ENCODE measurements at places on chromosomes 2 and 18.

DNA sequence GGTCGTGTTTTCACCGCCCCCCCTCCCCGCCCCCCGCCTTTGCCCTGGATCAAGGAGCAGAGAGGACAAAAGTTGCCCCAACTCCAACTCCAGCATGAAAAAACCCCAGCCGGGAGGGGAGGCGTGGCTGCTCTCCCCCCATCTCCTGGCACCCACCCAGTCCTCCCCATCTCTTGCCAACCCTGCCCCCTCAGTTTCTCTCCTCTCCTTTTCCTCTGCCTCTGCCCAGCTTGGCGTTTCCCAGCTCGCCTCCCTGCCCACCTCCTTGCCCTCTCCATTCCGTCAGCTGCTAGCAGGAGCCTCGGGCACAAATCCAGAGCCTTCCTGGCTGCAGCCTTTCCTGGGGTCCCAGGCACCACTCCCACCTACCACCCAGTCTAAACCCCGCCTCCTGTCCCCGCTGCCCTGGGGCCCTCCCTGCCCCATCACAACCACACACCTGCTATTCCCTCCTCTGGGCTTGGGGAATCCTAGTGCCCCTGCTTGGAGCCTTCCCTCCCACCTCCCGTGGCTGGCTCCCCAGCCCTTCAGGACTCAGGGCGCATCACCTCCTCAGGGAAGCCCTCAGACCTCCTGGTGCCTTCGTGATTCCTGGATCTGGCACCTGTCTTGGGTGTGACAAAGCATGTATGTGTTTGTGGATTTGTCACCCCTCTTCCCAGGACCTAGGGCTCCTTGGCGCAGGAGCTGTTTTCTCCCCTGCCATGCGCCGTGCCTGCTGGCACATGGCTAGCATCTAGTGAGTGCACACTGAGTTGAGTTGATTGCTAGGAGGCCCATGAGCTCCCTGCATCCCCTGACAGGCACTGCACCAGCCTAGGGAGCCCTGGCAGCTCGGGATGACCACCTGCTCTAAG, 209.1 kb downstream of the TFCP2L1 start:
- DNase-seq, result no peak

DNA sequence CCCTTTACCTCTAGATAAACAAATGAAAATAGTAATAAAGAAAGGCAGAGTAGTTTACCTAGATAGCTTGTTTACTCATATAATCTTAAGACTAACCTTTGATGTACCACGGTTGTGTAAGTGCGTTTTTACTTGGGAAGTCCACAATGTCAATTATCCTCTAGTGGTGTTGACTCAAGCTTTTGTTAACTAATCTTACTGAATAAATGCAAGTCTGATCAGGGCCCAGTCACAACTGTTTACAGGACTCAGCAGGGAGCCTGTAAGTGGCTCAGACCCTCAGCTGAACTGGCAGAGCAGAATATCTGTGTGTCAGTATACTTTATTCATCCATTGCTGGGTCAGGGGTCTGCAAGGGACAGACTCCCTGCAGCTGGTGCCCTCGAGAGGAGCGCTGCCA, 98.1 kb upstream of the ACAA2 start:
- peak; percentile 73 for DNase-seq

GRCh38 chr2:240479111-240479501, 43.6 kb downstream of the GPC1 start:
- no peak for DNase-seq

DNA sequence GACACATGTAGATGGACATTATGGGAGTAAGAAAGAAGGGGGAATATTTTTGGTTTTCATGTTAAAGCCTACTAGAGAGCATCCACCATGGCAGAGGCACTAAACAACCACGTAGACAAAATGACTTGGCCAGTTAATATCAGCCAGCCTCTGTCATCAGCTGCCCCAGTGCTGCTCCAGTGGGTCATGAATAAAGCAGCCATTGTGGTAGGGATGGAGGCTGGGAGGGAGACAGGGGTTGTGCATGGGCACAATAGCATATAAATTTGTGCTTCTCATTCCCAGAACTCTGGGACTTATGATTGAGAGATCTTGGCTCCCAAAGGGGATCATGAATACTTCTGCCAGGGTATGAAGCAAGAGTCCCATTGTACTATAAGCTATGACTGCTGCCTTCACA, 31.1 kb upstream of the CXCR4 start:
- DNase-seq, result no peak

GRCh38 chr2:69013840-69014821, 1.2 kb downstream of the ANTXR1 start:
- DNase-seq, result no peak

DNA sequence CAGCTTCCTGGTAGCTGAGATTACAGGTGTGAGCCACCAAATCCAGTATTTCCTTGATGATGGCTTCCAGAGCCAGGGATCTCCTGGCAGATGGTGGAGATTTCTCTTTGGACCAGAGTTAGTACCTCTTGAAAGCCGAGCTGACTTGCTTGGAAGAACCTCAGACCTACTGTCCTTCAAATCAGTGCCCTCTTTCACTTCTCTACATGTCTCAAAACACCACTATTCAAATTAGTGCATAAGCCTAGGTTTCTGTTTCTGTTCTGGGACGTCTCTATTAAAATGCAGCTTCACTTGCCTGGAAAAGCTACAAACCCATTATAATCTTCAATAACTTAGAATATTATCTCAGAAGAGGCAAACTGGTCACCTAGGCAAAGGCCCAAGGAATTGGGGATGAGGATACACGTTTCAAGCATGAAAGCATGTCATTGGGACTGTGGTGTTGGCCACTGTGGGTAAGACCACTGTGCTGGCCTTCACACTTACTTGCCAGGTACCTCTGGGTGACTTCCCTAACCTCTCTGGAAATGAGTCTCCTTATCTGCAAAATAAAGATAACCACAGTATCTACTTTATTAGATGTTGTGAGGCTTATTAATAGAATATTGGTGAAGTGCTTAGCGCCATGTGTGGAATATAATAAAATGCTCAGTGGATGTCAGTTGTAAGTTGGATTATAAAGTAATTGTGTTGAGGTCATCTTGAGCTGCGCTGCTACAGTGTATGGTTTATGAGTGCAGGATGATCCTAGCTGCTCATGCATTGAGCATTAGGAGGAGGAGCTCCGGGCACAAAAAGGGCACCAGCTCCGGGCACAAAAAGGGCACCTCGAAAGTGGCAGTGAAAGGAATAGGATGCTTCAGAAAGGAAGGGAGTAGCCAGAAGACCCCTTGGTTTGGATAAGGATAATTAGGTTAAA, 84.5 kb downstream of the DOCK10 start:
- no peak for DNase-seq

GRCh38 chr2:230358305-230358704, 31.3 kb downstream of the SP140L start:
- no peak for DNase-seq

- DNase-seq, result no peak
Observed at GRCh38 chr2:97983134-97983533, 12.6 kb downstream of the TMEM131 start.

GRCh38 chr2:190961918-190962487, 52.0 kb downstream of the STAT1 start:
- DNase-seq, result no peak

- DNase-seq, result no peak
Observed at GRCh38 chr2:144776766-144777165, 256.8 kb upstream of the ZEB2 start.

- DNase-seq, result no peak
Observed at GRCh38 chr2:213279971-213280370, 4.3 kb upstream of the SPAG16 start.

DNA sequence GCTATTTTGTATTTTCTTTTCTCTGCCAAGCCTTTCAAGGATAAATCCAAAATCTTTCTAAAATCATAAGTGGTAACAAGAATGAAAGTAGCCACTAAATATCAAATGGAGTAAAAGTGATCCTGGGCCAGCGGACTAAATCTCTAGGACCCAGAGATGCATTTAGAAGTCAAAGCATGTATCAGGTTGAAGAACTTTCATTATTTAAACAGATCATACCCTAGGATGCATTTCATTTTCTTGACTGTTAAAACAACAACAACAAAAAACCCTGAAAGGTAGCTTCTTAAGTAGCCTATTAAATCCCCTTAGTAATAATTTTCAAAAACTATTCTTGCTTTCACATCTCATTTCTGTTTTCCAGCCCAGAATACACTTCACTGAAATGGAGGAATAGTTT, 4.8 kb upstream of the POU3F3 start:
- DNase-seq, result no peak

- DNase-seq, result peak; percentile 97
Observed at GRCh38 chr2:103448495-103448894, 686.7 kb downstream of the TMEM182 start.

- DNase-seq, result no peak
Observed at GRCh38 chr2:79041032-79041448, 15.5 kb downstream of the REG3G start.

DNA sequence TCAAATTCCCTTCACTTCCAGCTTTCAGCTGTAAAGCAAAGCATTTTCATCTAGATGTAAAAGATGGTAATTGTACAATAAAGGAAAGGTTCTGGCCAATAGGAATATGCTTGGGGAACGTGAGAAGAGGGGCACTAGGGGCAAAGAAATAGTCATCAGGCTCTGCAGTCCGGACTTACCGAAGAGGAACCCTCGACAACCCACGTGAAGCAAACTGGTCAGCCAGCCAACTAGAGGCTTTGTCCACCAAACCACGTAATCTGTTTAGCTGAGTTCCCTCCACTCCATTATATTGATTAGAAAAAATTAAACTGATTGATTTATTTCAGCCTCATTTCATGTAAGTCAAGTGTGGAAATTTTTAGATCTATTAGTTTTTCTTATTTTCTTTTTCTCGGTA, 300.4 kb upstream of the FANCL start:
- no peak for DNase-seq

GRCh38 chr18:26335571-26336487, 109.6 kb downstream of the TAF4B start:
- no peak for DNase-seq

GRCh38 chr2:191115804-191116203, 35.0 kb downstream of the STAT4 start:
- DNase-seq, result no peak

GRCh38 chr2:176126929-176127773, 2.4 kb upstream of the HOXD8 start:
- peak; percentile 79 for DNase-seq

DNA sequence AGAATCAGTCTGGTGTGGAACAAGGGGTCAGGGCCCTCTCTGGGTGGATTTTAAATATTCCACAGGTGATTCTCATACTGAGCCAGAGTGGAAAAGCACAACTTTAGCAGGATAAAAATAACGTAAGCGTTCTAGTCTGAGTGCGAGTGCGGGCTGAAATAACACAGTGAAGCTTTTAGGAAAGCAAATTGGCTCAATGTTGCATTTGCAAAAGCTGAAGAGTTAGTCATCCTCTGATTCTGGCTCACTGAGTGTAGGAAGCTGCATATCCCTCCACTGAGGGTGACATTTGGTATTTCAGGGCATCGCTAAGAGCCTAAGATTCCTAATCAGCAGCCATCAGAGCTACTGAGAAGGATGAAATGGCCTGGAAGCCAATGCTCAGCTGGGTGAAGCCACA, 134.7 kb downstream of the RIF1 start:
- no peak for DNase-seq

GRCh38 chr2:224174990-224175389, 135.9 kb upstream of the SERPINE2 start:
- DNase-seq, result no peak

DNA sequence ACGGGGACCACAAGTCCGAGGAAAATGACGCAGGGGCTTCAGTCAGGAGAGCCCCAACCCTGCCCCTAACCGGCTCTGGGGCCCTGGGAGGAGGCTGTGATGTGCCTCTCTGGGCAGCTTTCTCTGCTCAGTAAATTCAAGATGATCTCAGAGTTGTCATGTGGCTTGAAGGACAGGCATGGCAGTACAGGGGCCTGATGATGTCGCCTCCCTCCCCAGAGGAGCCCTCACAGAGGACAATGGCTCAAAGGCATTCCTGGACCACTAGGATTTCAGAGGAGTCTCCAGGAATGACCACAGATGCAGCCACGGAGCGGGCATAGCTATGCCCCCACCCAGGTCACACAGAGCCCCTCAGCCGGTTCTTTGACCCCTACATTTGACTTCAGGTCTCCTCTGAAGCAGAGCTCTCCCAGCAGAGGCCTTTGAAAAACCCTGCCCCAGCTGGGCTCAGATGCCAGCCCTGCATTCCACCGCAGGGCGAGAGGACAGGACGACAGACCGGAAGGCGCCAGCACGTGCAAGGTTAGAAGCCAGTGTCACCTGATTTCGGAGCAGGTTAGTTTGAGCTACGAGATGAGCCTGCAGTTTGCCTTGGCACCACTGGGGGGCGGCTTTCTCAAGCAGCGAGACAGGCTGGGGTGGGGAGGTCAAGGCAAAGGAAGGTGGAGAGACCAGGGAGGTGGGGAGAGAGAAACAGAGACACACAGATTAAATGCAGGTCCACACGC, 39.2 kb downstream of the BIN1 start:
- no peak for DNase-seq

DNA sequence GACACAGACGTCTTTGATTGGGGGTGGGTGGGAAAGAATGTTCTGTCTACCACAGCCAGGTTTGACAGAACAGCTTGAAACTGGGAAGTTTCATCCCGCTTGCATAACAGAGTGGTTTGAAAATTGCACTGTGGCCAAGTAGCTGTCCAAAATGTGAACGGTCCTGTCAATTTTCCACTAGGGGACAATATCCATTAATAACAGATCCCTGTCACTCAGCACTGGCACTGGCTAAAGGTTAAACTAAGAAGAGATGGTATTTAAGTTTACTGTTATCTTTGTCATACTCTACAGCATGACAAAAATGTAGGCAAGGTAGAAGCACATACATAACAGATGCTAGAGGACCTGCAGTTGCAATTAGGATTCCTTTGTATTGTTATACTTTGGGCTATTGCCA, 55.6 kb upstream of the ACMSD start:
- peak; percentile 25 for DNase-seq

DNA sequence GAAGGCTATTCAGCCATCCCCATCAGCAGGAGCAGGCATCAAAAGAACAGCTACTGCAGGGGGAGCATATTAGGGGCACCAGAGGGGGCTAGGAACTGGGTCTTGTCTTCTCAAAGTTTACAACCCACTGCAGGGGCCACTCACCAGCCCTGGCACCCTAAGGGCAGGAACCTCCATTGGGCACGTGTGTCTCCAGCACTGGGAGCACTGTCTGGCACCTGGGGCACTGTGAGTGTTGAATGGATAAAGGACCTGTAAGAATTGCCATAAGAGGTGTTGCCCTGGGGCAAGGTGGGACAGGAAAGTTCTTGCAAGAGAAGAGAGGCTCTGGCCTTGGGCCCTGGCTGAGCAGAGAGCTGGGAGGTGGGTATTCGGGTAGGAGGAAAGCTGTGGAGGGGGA, 1.4 kb upstream of the STEAP3 start:
- DNase-seq, result no peak
